ENCODE measurements at places on chromosomes 3 and 15. TPM values are rescaled to one million over a fixed set of nuclear protein-coding genes. Genes with fewer than 3 reads are reported as not detected.

The ZMYND10 gene
- 5.2 TPM for total RNA-seq

The XIRP1 gene
- 0.12 TPM for total RNA-seq

The SMAD3 gene
- 19.7 TPM for total RNA-seq

The MINAR1 gene
- total RNA-seq = 1.3 TPM

The TYRO3 gene
- 13.8 TPM for total RNA-seq

The GPR87 gene
- not detected for total RNA-seq

The TRPM1 gene
- total RNA-seq = not detected

The SEMA3F gene
- 1.9 TPM for total RNA-seq

The MLH1 gene
- 85.8 TPM for total RNA-seq

The ADAMTSL3 gene
- total RNA-seq = not detected

The CACNA2D2 gene
- not detected for total RNA-seq

The IGDCC3 gene
- total RNA-seq = not detected

The MYNN gene
- total RNA-seq = 23.8 TPM

The BCHE gene
- total RNA-seq = 9.5 TPM

The NAALADL2 gene
- total RNA-seq = 0.78 TPM

The SEC11A gene
- total RNA-seq = 257 TPM

The SPTSSB gene
- total RNA-seq = not detected

The KLF15 gene
- 0.59 TPM for total RNA-seq

The SMCO1 gene
- total RNA-seq = not detected

The AGBL1 gene
- total RNA-seq = not detected

The ADGRG7 gene
- total RNA-seq = not detected

The IL17RC gene
- 23.2 TPM for total RNA-seq

The ZNF717 gene
- 9.7 TPM for total RNA-seq

The PP2D1 gene
- not detected for total RNA-seq

The PIGZ gene
- 4.5 TPM for total RNA-seq

The DPPA2 gene
- not detected for total RNA-seq

The ZPLD1 gene
- total RNA-seq = not detected

Data from RPMI7951 (cell line).